ENCODE measurements at places on chromosomes 2 and 18.

DNA sequence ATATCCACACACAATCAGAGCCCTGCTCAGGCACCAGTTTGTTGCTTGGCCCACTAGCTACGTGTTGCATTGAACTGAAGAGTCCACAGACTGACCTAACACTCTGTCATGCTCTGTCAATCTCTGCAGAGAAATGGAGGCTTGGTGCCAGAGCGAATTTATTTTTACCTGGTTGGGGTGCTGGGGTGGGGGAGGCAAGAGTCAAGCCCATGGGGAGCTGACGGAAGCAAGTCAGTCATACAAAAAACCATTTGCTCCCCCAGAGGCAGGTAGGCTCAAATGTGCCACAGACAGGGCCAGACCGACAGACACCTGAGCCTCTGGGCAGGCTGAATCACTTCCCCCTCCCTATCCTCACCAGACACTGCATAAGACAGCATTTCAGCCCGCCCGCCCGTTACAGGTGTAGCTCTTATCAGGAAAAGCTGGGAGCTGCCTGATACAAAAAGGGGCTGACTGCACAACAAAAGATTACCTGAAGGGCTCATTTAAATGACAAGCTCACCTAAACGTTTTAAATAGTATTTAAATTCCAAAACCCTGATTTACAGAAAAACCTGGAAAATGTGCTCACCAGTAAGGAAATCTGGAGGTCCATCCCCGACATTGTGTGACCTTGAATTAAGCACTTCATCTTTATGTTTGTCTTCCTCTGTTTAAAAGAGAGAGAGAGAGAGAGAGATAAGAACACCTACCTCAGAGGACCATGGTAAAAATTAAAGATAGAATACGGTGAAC lies 2.1 kb upstream of the PCBP1 start:
- peak; percentile 83 for DNase-seq

DNA sequence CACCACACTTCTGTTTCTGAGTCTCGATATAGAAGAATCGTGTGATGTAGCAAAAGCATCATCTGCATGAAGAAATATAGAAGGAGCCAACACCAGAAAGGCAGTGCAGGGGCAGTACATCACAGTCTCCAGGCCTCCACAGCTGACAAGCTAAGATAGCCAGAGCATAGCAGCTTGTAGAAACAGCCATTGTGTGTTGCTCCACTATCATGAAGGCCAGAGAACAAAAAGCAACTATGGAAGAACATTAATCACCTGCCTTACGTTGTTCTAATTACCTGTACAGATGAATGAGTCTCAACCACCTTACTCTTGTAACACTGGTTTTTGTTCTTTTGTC lies 129.0 kb downstream of the RND3 start:
- DNase-seq = no peak

DNA sequence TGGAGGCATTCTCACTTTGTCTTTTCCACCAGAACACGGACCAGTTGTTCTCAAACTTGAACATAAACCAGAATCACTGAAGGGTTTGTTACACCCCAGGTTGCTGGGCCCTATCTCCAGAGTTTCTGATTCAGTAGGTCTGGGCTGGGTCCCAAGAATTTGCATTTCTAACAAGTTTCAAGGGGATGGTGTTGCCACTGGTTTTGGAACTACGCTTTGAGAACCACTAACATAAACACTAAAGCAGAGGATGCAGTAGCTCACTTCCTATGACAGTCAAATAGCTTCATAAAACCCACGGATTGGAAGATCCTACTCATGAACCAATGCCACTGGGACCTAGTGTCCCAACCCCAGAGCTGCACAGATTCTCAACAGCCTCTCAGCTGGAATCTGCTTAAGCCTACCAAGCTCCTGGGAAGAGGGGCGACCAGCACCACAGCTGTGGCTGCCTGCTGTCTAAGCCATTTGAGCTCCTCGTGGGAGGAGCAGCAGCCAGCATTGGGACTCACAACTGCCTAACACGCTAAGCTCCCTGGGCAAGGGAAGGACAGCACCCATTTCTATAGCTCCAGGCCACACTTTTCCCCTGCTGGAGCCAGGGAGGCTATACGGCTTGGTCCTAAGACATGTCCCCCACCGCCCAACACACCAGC lies 62.5 kb downstream of the C1D start:
- DNase-seq = no peak

- DNase-seq = no peak
Measured at GRCh38 chr2:70927138-70927537, 8.6 kb upstream of the ATP6V1B1 start.

DNA sequence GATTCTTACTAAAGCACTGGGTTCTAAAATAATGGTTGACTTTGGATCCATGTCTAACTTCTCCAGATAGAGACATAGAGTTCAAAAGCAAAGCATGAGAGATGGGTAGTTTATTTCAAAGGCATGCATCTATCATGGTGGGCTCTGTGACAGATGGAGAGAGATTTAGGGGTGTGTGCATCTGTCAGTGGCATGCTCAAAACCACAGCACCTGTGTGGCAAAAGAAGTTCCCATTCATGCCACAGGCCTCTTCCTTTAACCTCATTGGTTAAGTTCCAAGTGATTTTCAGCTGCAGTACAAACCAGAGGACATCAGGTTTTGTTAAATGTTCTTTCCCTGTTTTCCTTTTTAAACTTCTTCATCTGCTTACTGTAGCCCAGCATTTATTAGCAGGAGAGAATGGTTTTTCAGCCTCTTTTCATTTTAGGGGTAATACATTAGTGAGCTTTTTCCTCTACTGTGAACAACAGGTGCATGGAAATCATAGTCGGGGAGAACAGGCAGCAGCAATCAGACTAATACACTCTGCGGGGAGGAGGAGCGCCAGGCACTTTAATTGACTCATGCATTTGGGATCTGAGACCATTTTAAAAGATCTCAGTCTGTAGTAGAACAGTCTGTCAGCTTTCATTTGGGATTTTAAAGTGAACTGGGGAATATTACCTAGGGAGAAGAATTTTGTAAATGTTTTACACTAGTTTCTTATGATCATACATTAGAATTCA lies 52.4 kb upstream of the UPP2 start:
- DNase-seq = no peak

GRCh38 chr2:4219571-4219970 lies 516.2 kb downstream of the DCDC2C start:
- no peak for DNase-seq

DNA sequence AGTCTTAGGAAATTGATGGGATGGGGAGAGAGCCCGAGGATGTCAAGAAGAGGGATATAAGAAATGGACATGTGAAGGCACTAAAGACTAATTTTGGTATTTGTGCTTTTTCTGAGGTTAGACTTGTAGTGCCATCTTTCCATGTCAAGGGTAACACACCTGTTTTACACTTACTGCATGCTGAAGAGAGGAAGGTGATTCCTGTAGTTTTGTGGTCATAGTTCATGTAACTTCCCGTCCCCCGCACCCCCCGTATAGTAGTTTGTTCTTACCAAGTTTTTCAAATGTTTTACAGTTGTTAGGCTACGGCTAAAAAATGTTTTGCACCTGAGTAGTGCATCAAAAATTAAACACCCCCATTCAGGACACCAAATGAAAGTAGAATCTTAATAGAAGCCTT lies 73.8 kb downstream of the CLIP4 start:
- no peak for DNase-seq

- no peak for DNase-seq
Measured at GRCh38 chr18:21069468-21069867, 42.1 kb downstream of the ROCK1 start.

DNA sequence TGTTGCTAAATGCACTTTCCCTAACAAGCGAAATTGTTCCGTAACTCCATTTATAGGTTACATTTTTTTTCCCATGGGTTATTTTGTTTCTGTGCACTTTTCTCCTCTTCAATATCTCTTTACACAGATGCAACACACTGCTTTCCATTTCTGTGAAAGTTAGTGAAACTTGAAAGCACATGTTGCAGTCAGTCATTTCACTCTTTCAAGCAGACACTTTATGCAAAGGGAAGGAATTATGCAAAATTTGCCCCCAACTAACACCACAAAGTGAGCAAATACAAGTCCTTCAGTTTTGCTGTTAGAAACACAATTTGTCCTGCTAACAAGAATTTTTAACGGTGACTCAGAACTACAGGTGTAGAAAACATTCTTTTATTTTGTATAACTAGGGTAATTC lies 124.8 kb downstream of the PTH2R start:
- no peak for DNase-seq

GRCh38 chr2:186544255-186544675 lies 45.6 kb upstream of the ITGAV start:
- DNase-seq = no peak

- DNase-seq = no peak
Measured at GRCh38 chr2:139465789-139466188, 685.6 kb upstream of the NXPH2 start.

- no peak for DNase-seq
Measured at GRCh38 chr2:234569776-234570430, 73.0 kb upstream of the ARL4C start.

DNA sequence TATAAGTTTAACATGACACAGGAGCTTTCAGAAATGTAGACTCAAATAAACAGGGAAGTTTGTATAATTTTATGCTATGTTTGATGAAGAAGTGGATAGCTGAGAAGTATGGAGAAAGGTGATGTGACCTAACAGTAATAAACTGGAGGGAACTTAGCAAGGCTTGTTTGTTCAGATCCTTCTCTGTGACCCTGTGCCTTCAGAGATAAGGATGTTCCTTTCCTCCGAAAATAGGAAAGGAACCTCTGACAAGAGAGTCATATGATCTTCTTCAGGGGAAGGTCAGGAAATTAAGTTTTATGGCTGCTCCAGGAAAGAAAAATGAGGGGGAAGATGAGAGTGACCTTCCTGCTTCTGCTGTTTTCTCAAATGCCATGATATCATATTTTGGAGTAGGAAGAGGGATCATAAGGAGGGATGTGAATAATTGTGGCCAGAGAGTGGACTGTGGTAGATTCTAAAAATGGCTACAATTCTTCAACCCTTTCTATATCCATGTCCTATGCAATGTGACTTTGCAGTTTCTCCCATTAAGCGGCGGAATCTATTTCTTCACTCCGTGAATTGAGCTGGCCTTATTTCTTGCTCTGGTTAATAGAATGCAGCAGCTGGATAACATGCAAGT lies 8.5 kb upstream of the C2orf69 start:
- DNase-seq = no peak

- no peak for DNase-seq
Measured at GRCh38 chr2:161113693-161114575, 46.3 kb upstream of the TANK start.

GRCh38 chr18:37261246-37261840 lies 304.3 kb downstream of the CELF4 start:
- DNase-seq = no peak

GRCh38 chr18:46010676-46011075 lies 43.5 kb upstream of the EPG5 start:
- no peak for DNase-seq

DNA sequence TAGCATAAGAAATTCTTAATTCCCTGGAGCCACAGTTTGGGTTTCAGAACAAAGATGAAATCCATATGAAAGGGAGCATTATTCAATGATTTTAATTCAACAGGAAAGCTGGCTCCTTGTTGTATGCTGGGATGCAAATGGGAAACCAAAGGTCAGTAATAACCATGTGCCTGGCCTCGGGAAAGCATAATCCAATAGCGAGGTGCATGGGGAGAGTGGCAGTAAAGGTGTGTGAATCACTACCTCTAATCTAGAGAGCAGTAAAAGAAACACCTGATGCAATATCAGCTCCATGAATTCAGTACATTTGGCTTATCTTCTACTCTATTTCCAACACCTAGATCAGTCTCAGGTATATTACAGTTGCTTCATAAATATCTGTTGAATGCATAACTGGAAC lies 220.1 kb downstream of the FBXO15 start:
- DNase-seq = no peak

GRCh38 chr2:54464341-54464740 lies 8.2 kb downstream of the SPTBN1 start:
- DNase-seq = no peak

- DNase-seq = no peak
Measured at GRCh38 chr2:197498235-197498936, 1.3 kb downstream of the HSPD1 start.

GRCh38 chr2:127324635-127325034 lies 30.7 kb upstream of the ERCC3 start:
- DNase-seq = no peak

GRCh38 chr2:200211643-200212042 lies 94.8 kb upstream of the SPATS2L start:
- DNase-seq = no peak

- peak; percentile 27 for DNase-seq
Measured at GRCh38 chr2:84022810-84023431, 436.2 kb downstream of the SUCLG1 start.

DNA sequence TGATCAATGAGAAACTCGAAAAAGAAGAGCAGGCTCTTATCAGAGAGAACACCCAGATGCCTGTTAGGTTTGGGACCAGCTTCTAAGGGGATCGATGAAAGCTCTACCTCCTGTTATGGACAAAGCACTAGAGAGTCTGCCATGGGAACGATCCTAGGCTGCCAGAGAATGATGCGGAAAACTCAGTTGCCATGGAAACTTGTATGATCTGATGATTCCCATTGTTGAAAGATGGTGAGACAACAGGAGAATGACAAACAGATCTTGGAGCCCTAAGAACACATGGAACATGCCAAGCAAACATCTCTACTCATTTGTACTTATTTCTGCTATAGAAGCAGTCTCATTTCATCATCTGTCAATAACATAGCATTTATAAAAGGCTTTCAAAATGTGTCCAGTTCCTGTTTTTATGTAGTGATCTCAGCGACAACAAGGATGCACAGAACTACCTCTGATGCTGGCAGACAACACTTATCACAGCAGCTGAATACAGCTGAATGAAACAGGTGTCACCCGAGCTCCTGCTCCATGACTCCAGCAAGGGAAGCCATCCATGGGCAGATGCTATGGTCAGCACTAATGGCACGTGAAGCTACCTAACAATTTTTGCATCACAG lies 59.6 kb downstream of the NCKAP5 start:
- no peak for DNase-seq

Measured in CD4-positive, alpha-beta T cell treated with Interleukin-12 subunit alpha and Interleukin-12 subunit beta, for 1 hour (primary cell).